T-helper 2 cell treated with Interferon-gamma antibody and Interleukin-4, amounts not matched to agents 100 ng/mL and 5 ng/mL, for 36 hours (primary cell): ENCODE measurements at places on chromosomes 16 and 17. TPM values are rescaled to one million over a fixed set of nuclear protein-coding genes. Genes with fewer than 3 reads are reported as not detected.

The NPIPA3 gene
- 2.5 and 2.9 TPM in 2 replicates for total RNA-seq

The RUNDC3A gene
- total RNA-seq, result 0.11 and 0.20 TPM in 2 replicates

The ITGAX gene
- total RNA-seq, result 41.7 and 42.7 TPM in 2 replicates

The SMIM22 gene
- total RNA-seq, result not detected in 2 replicates

The TSPOAP1 gene
- 76.8 and 77.0 TPM in 2 replicates for total RNA-seq

The HSD17B1 gene
- total RNA-seq, result 0.77 and 1.1 TPM in 2 replicates

The PHB1 gene
- 188 and 189 TPM in 2 replicates for total RNA-seq

The TNFRSF17 gene
- not detected in 2 replicates for total RNA-seq

The CCDC92B gene
- total RNA-seq, result 0.11 and 0.18 TPM in 2 replicates

The AANAT gene
- total RNA-seq, result 0.32 TPM in 1 of 2 replicates, not detected in the other
